Stimulated activated CD8-positive, alpha-beta memory T cell treated with anti-CD3 and anti-CD28 coated beads, Interleukin-7, amount 100 ng/mL, for 4 hours (primary cell): ENCODE measurements at places on chromosomes 7 and 10.

DNA sequence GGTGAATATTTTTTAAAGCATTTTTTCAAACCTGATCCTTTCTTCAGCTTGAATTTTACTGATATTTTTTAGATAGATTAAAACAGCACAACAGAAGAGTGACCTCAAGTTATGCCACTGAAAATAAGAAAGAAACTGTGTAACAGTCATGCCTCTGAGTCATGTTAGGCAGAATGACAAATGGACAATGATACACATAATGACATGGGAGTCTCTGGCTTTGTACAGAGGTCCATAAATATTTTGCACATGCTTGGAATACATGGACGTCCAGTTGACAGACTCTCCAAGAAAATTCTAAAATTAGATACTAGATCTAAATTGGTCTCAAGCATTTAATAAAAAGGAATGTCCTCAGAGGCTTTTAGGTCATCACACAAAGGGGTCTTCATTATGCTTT, 21.9 kb upstream of the SEMA3A start:
- DNase-seq: no peak

- DNase-seq: no peak
Observed at GRCh38 chr10:63758080-63758479, 236.9 kb downstream of the REEP3 start.

DNA sequence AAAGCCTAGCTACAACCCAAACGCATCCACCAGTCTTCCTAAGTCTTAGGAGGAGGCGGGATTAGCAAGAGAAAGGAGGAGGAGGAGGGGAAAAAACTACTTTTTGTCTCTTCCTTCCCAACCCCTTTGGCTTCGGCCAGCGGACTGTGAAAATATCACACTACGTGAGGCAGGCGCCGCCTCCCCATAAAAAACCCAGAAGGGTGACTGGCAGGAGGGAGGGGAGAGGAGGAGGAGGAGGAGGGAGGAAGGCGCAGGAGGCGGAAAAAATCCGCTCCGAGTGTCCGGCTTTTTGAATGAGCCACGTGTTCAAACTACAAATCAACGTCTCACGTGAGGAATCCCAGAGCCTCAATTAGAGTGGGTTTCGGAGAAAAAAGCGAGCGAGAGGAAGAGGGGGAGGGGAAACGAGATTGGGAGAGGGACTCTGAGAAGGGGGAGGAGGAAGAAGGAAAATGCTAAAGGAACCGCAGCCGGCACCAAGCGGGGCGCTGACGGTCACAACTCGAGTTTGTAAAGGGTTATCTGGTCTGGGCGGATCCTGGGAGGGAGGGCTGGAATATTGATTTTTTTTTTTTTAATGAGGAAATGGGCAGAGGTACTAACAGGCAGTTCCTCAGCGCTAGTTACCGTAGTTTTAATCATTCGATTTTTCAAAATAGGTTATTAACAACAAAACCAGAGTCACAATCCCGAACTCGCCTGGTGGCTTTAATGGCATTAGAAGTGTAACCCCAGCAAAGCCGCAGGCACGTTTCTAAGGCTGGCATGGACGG, at the start of gene IGF2BP3:
Gene IGF2BP3 (minus strand): TSS at position 162 of the 776 bp plus-strand sequence. CDS start 381 bp downstream, outside the sequence.
- no peak for DNase-seq

DNA sequence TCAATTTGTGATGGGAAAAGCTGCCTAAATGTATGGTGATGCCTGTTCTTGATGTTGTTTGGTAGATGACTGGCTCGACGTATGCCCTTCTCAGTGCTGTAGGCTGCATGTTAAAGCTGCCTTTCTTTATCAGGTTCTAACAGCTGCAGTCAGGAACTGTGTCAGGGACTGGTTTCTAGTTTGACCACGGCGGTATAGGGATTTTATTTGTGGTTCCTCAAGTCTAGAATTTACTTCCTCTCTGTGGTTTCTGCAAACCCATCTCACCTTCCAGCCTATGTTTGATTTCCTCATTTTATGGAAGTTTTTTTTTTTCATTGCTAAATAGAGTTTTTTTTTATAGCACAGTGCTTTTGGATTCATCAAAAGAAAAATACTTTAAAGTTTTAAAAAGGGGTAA, 26.5 kb downstream of the LMTK2 start:
- no peak for DNase-seq

- DNase-seq: no peak
Observed at GRCh38 chr10:22315455-22316285, 518 bp upstream of the COMMD3 start.

DNA sequence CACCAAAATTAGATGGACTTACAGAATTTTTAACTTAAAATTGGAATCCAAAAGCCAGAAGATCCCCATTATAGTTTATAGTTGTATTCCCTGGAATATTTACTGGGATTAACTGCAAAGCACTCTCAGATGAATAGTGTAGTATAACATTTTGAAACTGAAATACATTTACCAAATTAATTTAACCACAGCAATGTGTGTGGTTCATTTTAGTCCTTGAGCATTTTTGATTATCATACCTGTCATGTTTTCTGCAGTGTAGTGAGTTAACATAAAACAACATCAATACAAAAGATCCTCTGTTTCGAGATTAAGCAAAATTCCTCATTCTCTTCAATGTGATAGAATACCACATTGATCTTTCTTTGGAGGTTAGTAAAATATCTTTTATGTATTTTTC, 3.7 kb downstream of the VIM start:
- no peak for DNase-seq

- no peak for DNase-seq
Observed at GRCh38 chr10:45585131-45585530, 87.4 kb downstream of the ZFAND4 start.

GRCh38 chr10:44317856-44318255, 67.0 kb downstream of the CXCL12 start:
- DNase-seq: no peak
